Activated T-helper 2 cell treated with anti-CD3 and anti-CD28 coated beads, Interferon-gamma antibody, Interleukin-2, Interleukin-4, amounts not matched to agents 10 μg/mL and 5 μg/mL and 100 μg/mL, durations not matched to agents 14 hours and 24 hours and 36 hours (primary cell): ENCODE measurements at places on chromosomes 1 and 21.
A peak's percentile ranks its signal among the peaks of the same experiment; 100 is the strongest.

DNA sequence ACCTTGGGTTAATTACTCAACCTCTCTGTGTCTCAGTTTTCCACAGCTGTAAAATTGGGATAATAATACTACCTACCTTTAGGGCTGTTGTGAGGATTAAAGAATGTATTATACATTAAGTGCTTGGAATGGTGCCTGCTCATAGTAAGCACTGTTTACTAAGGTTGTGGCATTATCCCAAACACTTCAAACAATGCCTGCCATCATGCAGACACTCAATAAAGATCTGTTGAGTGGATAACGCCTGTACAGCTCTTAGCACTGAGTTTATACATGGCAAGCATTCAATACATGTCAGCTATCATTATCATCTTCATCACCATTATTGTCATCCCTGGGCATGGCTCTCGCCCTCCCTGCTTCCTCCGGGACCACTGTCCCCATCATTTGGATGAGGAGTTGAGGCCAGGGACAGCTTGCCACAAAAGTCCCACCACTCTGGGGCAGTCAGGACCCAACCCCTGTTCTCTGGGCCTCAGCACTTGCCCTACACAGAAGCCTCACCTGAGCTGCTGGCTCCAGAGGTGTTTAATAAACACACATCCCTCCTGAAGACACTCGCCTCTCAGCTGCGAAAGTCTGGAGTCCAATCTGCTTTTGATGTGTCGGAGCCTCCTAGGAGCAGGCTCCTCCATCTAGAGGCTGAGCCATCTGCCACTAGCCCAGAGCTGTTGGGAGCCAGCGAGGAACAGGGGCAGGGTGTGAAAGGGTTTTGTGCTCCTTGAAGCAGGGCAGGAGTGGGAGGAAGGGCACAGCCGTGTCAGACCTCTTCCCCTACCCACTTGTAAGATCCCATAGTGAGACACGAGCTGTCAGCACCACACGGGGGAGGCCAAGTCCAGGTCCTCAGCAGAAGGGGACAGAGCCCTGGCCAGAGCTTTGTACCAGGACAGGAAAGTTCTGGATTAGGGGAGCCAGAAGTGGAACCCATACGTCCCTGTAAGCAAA lies 80.9 kb upstream of the ZC3H12A start:
- DNase-seq: no peak

- DNase-seq: no peak
Measured at GRCh38 chr1:173223031-173223380, 15.9 kb upstream of the TNFSF4 start.

- no peak for DNase-seq
Measured at GRCh38 chr1:63909526-63909925, 135.7 kb downstream of the ROR1 start.

DNA sequence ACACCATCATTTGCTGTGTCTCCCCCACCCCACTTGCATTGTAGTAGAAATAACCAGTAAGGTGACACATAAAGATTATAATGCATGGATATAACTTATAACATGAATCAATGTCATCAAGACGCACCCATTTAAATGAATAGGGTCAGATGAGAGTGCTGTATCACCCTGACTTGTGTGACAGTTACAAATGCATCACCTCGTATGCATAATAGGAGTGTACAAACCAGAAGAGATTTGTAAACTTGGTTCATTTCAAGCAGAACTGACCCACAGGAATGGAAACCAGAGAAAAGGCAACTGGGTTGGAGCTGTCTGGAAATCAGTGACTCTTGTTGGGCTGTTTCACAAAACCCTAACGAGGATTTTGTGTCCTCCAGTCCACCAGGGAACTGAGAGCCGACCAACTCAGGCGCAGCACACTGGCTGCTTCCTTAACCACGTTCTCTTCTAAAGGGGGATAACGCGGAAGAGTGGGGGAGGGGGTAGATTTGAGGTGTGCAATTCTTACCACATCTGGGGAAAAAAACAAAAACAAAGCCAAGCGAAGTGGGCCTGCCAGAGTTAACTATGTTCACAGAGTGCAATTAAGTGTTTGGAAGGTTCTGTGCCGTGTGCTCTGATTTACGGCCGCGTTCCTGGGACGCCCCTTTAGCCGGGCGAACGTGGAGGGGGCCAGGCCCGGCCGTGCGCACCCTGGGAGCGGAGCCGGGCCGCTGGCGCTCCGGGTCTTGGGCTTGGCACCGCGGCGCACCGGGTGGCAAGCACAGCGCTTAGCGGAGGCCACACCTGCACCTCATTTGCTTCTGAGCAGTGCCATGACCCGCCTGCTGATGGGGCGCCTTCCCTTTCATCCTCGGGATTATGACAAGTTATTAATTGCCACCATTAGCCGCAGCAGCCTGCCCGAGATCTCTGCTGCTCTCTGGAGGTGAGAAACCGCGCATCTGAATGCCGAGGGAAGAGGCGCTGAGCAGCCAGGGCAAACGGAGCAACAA lies 248.8 kb upstream of the FOXD3 start:
- no peak for DNase-seq

GRCh38 chr1:27634985-27635367 lies at the start of gene FGR:
Gene FGR (minus strand): TSS chr1:27635185. CDS start chr1:27623916, 11,269 bp downstream.
- DNase-seq: no peak

DNA sequence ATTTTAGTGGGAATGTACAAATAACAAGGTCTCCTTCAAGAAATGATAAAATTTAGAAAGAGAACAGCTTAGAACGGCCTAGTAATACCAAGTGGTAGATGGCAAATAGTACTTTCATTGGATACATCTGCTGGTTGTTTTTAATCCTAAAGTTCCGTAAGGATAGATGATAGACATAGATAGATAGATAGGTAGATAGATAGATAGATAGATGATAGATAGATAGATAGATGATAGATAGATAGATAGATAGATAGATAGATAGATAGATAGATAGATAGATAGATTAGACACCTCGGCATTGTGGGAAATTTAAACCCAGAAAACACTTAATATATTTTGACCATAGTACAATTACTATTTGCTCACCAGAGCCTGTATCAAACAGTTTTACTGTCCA lies 288.5 kb downstream of the TPR start:
- no peak for DNase-seq

DNA sequence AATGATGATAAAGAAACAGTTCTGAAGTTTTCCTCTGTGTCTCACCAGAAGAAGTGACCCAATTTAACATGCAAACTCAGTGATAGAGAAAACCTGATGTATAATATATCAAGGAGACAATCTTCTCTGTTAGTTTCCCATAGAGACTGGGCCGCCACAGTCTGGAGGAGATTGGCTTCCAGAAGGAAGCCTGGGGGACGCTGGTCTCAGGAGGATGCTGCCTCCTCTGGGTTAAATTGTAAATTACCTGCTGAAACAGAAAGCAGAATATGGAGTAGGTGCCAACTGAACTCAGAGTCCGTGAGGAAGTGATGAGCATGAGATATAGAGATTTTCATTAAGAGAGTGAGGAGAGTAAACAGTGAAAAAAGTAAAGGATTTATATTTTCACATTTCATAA lies 15.8 kb downstream of the OR14I1 start:
- DNase-seq: no peak

DNA sequence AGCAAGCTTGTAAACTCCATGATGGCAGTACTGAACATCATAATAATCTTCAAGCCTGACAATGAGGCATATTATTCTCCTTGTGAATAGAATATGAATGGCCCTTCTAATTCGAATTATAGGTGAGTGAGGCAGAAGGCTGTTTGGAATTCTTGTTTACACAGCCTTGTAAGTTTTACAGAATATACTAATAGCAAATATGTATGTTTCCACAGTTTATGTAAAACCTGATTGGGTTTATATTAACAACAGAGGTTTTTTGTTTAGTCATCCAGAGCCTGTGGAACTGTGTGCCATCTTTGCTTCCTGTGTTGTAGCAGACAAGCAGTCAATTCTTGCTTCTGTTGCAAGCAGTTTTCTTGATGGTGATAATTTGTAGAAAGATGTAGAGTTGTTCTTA lies 8.0 kb downstream of the OSBPL9 start:
- no peak for DNase-seq

DNA sequence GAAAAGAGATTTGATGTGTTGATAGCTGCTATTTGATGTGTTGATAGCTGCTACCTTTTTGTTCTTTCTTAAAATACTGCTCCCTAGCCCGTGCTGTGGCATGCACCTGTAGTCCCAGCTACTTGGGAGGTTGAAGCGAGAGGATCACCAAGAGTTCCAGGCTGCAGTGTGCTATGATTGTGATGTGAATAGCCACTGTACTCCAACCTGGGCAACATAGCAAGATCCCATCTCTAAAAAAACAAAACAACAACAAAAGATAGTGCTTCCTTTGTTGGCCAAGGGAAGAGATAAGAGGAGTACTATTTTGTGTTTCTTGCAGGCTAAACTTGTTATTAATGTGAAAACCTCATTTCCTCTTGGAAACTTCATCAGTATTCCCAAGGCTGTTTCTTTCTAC lies 6.1 kb downstream of the GPSM2 start:
- DNase-seq: no peak

GRCh38 chr1:226268421-226269124 lies 40.4 kb downstream of the LIN9 start:
- no peak for DNase-seq

DNA sequence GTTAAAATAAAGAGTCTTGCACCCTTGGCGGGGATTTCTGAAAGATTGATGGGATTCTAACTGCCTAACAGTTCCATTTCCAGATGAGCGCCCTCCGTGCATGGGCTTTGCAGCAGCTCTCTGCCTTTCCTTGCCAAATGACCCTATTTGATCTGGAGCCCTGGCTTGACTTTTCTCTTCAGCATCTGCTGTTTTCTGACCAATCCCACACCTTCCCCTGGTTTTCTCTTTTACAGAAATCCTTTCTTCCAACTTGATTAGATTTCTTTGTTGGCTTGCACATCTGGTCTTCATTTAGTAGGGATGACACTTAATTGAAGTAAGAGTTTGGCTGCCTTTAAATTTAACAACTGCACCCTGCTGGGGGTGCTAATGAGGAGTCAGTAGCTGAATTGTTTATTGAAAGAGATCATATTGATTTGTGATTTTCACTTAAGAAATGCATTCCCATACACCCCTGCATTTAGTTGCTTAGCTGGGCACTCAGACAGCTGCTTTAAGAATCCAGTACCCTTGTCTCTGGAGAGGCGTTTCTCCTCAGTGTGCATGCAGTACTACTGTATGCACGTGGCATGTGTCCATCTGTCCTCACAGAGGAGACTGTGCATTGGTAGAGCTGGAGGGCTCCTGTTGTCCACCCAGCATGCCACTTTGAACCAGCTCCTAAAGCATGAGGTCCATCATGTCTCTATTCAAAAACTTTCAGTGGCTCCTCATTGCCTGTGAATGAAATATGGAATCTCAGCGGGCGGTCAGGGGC lies 99.7 kb downstream of the NOS1AP start:
- DNase-seq: no peak

DNA sequence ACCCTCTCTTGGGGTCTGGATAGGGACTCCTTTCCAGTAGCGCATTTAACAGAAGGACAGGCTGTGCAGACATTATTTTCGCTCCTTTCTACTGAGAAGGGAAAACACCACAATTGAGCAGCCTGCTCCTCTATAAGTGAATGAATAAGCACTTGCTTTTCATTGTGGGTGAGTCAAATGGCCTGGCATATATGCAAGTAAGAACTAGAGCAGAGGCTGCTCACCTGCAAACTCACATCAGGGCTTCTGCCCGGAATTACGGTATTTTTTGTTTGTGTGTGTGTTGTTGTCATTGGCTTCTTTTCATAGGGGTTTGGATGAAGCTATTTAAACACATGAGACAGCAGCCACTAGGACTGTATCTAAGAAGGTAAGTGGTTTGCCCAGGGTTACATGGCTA lies 200.1 kb upstream of the CAMK1G start:
- no peak for DNase-seq

DNA sequence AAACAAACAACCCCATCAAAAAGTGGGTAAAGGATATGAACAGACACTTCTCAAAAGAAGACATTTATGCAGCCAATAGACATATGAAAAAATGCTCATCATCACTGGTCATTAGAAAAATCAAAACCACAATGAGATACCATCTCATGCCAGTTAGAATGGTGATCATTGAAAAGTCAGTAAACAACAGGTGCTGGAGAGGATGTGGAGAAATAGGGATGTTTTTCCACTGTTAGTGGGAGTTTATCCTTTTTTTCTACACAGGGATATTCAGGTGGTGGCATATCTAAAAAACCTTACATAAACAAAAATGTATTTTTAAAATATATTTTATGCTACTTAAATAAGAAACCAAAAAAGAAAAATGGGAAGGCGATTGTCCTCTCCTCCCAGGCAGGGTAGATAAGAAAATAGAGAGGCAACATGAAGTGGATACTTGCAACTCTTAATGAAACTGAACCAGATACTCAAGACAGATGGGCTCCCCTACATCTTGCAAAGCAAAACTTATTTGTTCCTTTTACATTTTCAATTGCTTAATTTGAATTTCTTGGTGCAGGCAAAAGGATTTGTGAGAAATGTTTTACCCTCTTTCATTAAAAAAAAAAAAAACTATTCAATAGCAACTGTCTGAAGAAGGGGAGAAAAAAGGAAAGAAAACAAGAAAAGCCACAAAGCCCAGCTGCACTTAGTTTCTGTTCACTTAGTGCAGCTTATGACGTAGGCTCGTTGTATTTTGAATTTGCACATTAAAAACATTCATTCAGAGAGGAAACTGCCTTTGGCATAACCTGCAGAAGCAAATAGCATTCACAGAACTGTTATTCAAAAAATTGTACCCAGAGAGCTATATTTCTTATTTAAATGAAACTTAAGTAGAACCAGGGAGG lies 36.9 kb upstream of the RGS1 start:
- no peak for DNase-seq

GRCh38 chr1:170716835-170717429 lies 53.0 kb downstream of the PRRX1 start:
- DNase-seq: no peak

GRCh38 chr1:242187171-242187570 lies 188.3 kb upstream of the MAP1LC3C start:
- no peak for DNase-seq

DNA sequence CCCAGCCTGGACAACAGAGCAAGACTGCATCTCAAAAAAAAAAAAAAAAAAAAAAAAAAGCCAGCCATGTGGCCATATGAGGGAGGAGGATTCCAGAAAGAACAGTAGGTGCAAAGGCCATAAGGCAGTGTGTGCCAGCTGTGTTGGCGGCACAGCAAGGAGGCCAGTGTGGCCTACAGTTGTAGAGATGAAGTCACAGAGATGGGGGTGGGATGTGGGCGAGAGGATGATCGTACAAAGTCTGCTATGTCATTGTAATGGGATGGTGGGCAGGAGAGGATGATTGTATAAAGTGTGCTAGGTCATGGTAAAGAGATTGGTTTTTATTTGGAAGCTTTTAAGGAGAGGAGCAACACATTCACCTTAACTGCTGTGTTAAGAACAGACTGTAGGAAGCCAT lies 9.8 kb upstream of the CR1 start:
- no peak for DNase-seq

GRCh38 chr1:55679971-55680370 lies 464.8 kb upstream of the USP24 start:
- no peak for DNase-seq

- peak; percentile 52 for DNase-seq
Measured at GRCh38 chr1:2556678-2557481, 709 bp downstream of the TNFRSF14 start.

- no peak for DNase-seq
Measured at GRCh38 chr1:77282866-77283539, 1.2 kb downstream of the AK5 start.

- DNase-seq: no peak
Measured at GRCh38 chr1:183238071-183238470, 52.0 kb downstream of the LAMC2 start.
